ENCODE measurements at places on chromosomes 7 and 10.

DNA sequence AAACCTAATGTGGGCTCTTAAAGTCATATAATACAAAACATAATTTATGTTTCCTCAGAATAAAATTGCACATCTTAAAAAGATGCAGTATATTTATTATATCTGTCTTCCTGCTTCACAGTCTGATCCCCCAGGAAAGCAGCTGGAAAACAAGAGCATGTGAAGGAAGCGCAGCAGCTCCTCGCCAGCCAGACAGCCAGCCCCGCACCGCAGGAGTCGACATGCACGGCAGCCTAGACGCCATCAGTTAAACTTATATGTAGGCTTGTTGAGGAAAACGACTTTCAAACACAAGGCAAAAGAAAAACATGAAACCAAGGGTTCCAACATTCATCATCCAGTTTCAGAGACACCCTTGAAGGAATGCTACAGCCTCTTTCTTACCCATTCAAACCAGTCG, 59.0 kb downstream of the PAXIP1 start:
- no peak for DNase-seq

- DNase-seq: no peak
These were observed 41.3 kb downstream of the EGFR start for GRCh38 chr7:55060085-55060484.

- no peak for DNase-seq
These were observed 188.9 kb downstream of the ARHGAP12 start for GRCh38 chr10:31739711-31740110.

DNA sequence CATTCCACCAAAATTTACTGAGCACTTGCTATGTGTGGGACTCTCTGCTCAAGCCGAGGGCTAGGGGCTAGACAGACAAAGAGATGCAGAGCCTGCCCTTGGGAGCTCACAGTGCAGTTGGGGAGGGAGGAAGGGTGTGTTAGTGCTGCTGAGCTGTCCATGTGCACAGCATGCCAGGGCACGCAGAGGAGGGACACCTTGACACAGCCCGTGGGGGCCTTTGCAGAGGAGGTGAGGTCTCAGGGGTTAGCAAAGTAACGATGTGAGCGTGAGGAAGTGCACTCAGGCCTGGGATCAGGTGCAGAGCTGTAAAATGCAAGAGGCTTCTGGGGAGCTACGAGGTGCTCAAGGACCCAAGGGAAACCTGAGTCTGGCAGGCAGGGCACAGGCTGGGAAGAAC, 16.3 kb downstream of the PRKCQ start:
- DNase-seq: no peak

- no peak for DNase-seq
These were observed 569.5 kb downstream of the SORCS3 start for GRCh38 chr10:105210546-105210945.

- DNase-seq: no peak
These were observed 170.9 kb upstream of the RHEB start for GRCh38 chr7:151690606-151691005.

- no peak for DNase-seq
These were observed 18.8 kb downstream of the BMPR1A start for GRCh38 chr10:86775056-86775869.

- no peak for DNase-seq
These were observed 16.5 kb upstream of the SGMS1 start for GRCh38 chr10:50640238-50640637.

GRCh38 chr10:126222736-126223511, 165.4 kb downstream of the ADAM12 start:
- peak; percentile 69 for DNase-seq

GRCh38 chr7:94398841-94399240, 4.1 kb downstream of the COL1A2 start:
- no peak for DNase-seq

GRCh38 chr10:86728056-86728455, 28.4 kb upstream of the BMPR1A start:
- DNase-seq: no peak

- DNase-seq: no peak
These were observed 82.0 kb downstream of the PLPP4 start for GRCh38 chr10:120539076-120539475.

- DNase-seq: no peak
These were observed 77.7 kb downstream of the OSBPL3 start for GRCh38 chr7:24902276-24902675.

GRCh38 chr10:110498982-110499795, 1.5 kb downstream of the DUSP5 start:
- DNase-seq: no peak

GRCh38 chr10:102468683-102469082, 17.3 kb upstream of the C10orf95 start:
- DNase-seq: no peak

- DNase-seq: no peak
These were observed 138.5 kb downstream of the SRPK2 start for GRCh38 chr7:105250239-105250638.

GRCh38 chr7:37311355-37311754, 137.3 kb downstream of the ELMO1 start:
- DNase-seq: peak; percentile 59

GRCh38 chr10:45580371-45581215, 92.0 kb downstream of the ZFAND4 start:
- no peak for DNase-seq

GRCh38 chr10:1408651-1409367, 328.5 kb downstream of the ADARB2 start:
- DNase-seq: no peak

DNA sequence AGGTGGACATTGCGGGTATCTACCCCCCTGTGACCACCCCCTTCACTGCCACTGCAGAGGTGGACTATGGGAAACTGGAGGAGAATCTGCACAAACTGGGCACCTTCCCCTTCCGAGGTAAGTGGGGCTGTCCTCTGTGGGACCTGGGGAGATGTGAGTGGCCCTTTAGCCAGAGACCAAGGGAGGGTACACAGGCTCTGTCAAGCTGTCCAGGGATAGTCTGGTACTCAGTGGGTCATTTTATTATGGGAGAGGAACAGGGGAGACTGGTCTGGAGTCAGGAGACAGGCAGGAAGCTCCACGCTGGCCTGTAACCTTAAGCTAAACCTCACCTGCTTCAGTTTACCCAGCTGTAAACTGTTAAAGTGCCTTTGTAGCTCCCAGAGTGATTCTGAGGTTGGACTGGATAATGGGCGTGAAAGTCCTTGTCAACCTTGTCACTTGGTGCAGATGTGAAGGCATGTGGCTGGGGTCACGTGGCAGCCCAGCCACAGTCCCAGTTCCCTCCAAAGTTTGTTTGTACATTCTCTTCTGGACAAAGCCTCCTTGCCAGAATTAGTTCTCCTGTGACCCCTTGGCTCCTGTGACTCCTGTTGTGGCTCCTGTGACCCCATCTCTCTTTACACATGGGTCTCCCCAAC, 729 bp downstream of the HOGA1 start:
- no peak for DNase-seq

- DNase-seq: no peak
These were observed 26.8 kb downstream of the POLL start for GRCh38 chr10:101561068-101561915.

DNA sequence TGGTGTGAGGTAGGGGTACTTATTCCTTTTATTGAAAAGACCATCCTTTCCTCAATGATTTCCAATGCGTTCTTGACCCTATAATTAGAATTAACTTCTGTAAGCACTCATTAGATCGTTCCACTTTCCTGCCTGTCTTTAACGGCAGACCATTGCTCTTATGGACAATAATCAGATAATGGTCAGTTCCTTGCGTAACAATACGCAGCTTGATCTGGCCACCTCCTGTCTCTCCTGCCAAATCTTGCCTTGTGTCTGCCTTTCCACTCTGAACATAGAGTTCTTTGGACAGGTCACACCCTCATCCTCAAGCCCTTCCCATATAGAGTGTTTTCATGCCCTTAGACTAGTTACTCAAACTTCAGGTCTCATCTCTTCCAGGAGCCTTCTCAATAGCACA, 2.4 kb upstream of the WIPI2 start:
- DNase-seq: no peak
